ENCODE measurements at places on chromosomes 5 and 9.

GRCh38 chr5:90359073-90359920 lies 50.3 kb downstream of the CETN3 start:
- DNase-seq = no peak

DNA sequence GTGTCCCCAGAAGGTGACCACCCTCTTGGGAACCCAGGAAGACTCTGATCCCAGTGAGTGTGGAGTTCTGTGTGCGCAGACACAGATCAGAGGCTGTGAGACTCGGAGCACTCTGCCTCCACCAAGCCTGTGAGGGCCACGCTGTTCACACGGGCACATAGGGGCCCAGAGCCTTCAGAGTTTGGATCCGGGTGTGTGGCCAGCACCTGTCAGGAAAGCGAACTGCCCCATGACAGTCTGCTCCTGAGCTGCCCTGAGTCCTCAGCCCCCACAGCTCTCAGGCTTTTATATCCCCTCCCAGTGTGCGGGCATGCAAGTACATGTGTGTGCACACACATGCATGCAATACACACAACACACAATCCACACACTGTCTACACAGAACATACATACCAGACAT lies 161.8 kb upstream of the IRX2 start:
- DNase-seq = no peak

- DNase-seq = no peak
Observed at GRCh38 chr5:132788990-132789886, 12.2 kb upstream of the SEPTIN8 start.

DNA sequence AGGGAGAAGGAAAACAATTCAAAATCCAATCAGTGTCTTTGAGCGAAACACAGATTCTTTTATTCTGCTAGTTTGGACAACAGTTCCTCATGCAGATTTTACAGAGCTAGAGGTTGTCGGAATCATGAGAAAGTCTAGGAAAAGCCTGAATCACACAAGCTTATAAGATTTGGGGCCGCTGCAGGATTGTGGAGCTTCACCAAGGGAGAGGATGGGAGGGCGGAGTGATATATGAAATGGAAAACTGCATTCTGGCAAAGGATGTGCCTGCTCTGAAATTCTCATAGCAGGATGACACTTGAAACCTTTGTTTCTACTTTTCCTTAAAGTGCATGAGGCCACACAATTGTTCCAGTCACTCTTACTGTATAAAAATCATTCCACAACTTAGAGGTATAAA lies 134.3 kb downstream of the OR2K2 start:
- DNase-seq = no peak

DNA sequence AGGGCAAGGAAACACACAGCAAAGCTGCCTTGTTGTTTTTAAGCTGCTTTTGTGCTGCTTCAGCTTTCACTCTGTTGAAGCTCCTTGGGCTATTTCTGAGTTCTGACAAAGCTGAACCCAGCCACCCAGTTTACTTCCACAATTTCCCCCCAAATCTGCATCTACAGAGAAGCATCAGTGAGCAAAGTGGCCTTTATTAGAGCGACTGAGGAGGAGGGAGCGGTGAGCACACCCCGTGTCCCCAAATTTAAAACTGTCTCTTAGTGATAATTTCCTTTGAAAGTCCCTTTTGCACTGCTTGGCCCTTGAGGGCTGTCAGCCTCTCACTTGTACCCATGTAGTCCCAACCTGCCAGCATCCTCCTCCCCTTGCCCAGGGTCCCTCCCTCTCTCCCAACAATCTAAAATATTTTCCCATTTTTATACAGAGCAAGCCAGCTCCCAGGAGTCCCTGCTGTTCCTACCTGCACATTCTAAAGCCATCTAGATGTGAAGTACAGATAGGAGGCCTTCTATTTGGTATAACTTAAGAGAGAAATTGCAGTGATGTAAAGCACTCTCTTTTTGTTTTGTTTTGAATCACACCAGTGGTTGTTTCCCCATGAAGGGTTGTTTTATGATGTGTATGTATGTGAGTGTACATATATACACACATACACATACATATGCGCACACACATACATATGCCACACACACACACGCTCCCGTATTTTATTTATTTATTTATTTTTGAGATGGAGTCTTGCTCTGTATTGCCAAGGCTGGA lies 313.5 kb downstream of the TLE4 start:
- DNase-seq = no peak
